ENCODE measurements at places on chromosomes 7 and 10. TPM values are rescaled to one million over a fixed set of nuclear protein-coding genes. Genes with fewer than 3 reads are reported as not detected.

Gene PON1
- not detected for total RNA-seq

Gene POM121C
- 15.3 TPM for total RNA-seq

Gene AGMO
- total RNA-seq: 0.35 TPM

Gene ANKRD61
- 0.35 TPM for total RNA-seq

Measured in smooth muscle cell of the coronary artery (primary cell).